SJCRH30 (cell line): ENCODE measurements at places on chromosomes 6 and 20. TPM values are rescaled to one million over a fixed set of nuclear protein-coding genes. Genes with fewer than 3 reads are reported as not detected.

SNAP25 gene
- not detected in 2 replicates for total RNA-seq

KCNS1 gene
- not detected in 2 replicates for total RNA-seq

LRRC73 gene
- 0.14 TPM in 1 of 2 replicates, not detected in the other for total RNA-seq

SLA2 gene
- 0.06 TPM in 1 of 2 replicates, not detected in the other for total RNA-seq

- DNase-seq: no peak
Measured at GRCh38 chr6:148272597-148272996, 70.0 kb upstream of the SASH1 start.

- DNase-seq: no peak
Measured at GRCh38 chr6:118715376-118715775, 64.0 kb upstream of the CEP85L start.

GRCh38 chr20:51800060-51800871, 2.1 kb downstream of the SALL4 start:
- DNase-seq: no peak

DNA sequence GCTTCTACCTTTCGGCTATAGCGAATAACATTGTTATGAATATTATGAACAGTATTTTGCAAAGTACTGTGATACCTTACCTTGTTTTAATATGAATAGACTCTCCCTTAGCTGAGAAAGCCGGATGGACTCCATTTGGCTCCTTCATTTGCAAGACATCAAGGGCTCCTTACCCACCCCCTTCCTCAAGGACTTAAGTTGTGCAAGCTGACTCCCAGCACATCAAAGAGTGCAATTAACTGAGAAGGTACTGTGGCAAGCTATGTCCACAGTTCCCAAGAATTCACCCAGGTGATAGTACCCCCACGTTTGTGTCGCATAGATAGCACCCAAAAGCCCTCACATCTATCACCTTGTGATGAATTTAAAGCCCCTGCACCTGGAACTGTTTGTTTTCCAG, 11.2 kb downstream of the CST5 start:
- DNase-seq: no peak

GRCh38 chr20:39453890-39454289, 491.7 kb downstream of the DHX35 start:
- DNase-seq: no peak
